Activated naive CD4-positive, alpha-beta T cell treated with anti-CD3 and anti-CD28 coated beads, Interleukin-2, amount 10 ng/mL, durations not matched to agents 5 hours and 36 hours (primary cell): ENCODE measurements at places on chromosomes 16 and 17. TPM values are rescaled to one million over a fixed set of nuclear protein-coding genes. Genes with fewer than 3 reads are reported as not detected.

The SCNN1B gene
- not detected for total RNA-seq

The FAM234A gene
- total RNA-seq = 28.8 TPM

The TMEM11 gene
- 21.2 TPM for total RNA-seq

The ABCA6 gene
- total RNA-seq = 0.34 TPM

The SPATA22 gene
- total RNA-seq = not detected

The TM4SF5 gene
- total RNA-seq = not detected

The MYO15B gene
- total RNA-seq = 32.0 TPM

The SEZ6L2 gene
- total RNA-seq = not detected

The FOXC2 gene
- total RNA-seq = not detected

The SULT1A4 gene
- 2.1 TPM for total RNA-seq
